Activated naive CD4-positive, alpha-beta T cell treated with anti-CD3 and anti-CD28 coated beads for 36 hours (primary cell): ENCODE measurements at places on chromosomes 2 and 18. TPM values are rescaled to one million over a fixed set of nuclear protein-coding genes. Genes with fewer than 3 reads are reported as not detected.
A peak's percentile ranks its signal among the peaks of the same experiment; 100 is the strongest.

DNA sequence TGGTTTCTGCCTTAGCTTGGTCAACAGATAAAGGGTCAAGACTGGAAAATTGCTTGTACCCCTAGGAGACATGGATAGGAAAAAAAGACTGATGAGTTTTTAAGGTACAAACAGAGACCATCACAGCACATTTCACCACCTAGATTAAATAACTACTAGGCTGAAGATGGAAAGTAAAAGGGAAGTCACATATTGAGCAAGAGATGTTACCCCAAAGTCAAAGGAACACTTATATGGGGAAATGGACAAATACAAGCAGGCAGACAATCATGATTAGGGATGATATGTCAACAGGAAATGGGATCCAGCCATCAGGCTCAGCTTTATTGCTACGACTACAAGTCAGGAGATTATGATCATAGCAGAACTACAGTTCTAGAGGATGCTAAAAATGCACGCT, 1643.1 kb upstream of the CELF4 start:
- no peak for DNase-seq

SPOPL gene
- 8.7 TPM for total RNA-seq

DNA sequence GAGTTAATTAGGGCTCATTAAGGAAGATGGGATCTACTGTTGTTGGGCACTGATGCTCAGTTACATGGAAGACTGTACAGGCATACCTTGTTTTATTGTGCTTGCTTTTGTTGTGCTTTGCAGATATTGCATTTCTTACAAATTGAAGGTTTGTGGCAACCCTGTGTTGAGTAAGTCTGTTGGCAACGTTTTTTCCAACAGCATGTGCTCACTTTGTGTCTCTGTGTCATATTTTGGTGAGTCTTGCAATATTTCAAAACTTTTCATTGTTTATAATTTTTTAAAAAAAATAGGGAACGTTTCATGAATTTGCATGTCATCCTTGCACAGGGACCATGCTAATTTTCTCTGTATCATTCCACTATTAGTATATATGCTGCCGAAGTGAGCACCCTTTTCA, 15.6 kb downstream of the PHLPP1 start:
- no peak for DNase-seq

FN1 gene
- total RNA-seq, result 0.45 TPM

CTAGE1 gene
- not detected for total RNA-seq

DNA sequence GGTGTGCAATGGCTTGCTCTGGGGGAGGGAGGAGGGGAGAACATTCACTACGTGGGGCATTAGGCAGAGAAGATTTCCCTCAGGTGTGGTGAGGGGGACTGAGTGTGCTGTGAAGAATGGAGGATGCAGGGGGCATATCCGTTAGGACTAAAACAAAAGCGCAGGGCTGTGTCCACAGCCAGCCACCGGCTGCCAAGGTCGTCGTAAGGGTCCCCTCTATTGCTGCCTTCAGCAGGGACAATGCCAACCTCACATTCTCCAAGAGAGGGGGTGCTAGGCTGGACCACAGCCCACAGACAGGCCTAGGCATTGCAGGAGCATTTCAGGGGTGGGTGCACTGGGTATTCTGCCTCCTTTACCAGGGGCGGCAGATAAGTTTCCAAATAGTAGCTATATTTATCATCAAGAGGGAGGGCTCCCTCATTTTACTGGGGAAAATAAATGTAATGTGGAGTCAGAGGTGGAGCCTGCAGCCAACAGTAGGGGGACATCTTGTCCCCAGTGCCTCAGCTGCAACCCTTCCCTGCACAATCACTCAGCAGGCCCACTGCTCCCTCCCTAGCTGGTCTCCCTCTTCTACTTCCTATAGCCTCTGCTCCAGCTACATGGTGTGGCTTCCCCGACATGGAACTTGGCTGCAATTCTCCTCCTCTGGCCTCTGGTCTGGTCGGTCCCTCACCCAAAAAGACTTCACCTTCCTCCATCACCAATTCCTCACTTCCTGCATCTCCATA, 74.9 kb upstream of the OTOF start:
- no peak for DNase-seq

DNA sequence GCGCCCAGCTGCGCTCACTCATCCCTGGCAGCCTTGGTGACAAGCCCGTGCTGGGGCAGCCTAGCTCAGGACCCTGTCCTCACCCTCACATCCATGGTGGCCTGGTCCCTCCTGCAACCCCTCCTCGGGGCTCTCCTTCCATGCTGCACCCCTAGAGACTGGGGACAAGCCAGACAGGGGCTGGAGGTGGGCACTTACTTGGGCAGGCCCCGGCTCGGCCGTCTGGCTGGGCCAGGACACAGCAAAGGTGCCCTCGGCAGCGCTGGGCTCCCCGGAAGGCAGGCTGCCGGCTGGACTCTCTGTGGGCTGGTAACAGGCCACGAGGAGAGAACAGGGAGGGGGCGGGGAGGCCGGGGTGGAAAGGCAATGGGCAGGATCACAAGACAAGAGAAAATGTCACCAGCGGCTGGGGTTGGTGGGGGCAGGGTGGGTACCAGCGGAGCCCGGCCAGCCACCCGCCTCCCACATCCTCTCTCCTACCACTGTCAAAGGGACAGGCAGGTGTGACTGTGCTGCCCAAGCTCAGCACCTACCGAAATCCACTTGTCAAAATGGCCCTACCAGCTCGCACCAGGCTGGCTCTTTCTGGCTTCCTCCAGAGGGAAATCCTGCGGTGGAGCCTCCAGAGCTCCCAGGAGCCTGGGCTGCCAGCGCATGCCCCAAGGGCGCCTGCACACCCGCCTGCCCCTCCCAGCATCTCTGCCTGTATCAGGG, 54.7 kb downstream of the BIN1 start:
- no peak for DNase-seq

NEU2 gene
- not detected for total RNA-seq

IL37 gene
- not detected for total RNA-seq

- DNase-seq, result no peak
Measured at GRCh38 chr18:24189664-24190346, 50.9 kb downstream of the CABYR start.

GPR35 gene
- 2.5 TPM for total RNA-seq

GRCh38 chr2:238401551-238401950, 25.2 kb upstream of the ASB1 start:
- DNase-seq, result no peak

- no peak for DNase-seq
Measured at GRCh38 chr2:51650769-51651168, 618.8 kb upstream of the NRXN1 start.

- DNase-seq, result no peak
Measured at GRCh38 chr2:139790807-139791752, 1010.9 kb upstream of the NXPH2 start.

DNA sequence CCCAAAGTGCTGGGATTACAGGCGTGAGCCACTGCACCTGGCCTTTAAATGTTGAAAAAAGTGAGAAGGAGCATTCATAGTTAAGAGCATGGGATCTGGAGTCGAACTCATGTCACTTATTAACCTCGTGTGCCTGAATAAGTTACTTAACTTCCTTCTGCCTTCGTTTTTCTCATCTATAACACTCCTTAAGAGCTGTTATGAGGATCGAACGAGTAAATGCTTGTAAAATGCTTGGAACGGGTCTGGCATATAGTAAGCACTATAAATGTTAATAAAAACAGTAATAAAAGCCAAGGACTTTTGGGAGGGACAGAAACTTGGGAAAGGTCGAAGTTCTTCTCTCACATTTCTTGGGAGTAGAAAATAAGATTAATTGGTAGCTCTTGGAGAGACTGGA, 40.8 kb downstream of the RAB10 start:
- DNase-seq, result no peak

DNA sequence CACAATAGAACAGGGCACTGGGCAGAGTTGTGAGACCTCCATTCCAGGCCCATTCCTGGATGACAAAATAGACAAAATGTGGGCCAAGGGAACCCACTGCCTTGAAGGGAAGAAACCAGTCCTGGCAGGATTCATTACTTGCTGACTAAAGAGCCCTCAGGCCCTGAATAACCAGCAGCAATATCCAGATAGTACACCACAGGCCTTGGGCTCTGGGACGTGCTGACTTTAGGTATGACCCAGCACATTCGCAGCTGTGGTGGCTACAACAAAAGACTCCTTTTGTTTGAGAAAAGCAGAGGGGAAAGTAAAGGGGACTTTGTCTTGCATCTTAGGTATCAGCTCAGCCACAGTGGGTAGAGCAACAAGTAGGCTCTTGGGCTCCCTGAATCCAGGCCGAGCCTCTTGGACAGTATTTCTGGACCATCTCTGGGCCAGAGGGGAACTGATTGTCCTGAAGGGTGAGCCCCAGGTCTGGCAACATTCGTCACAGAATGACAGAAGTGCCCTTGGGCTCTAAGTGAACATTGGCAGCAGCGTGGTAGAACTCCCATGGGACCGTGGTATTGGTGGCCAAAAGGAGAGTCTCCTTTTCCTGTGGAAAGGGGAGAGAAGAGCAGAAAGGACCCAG, 89.9 kb upstream of the CD226 start:
- no peak for DNase-seq

DNA sequence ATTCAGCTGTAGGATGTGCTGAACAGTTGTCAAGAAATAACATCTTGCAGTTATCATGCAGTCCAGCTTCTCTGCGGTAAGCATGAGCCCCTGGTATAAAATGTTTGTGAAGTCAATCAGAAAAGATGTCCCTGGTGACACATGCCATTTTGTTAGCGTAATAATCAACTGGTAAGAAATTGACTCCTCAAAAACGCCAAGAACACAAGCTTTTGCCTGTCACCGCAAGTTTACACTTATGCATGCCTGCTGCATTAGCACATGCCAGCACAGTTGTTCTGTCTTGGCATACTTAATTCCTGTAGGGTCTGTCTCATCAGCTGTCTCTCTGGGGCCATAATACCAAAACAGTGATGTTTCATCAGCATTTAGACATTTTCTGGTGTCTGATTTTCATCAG, 524.8 kb upstream of the DSEL start:
- DNase-seq, result no peak

GRCh38 chr18:77702686-77703085, 453.0 kb downstream of the GALR1 start:
- DNase-seq, result peak; percentile 45

- DNase-seq, result no peak
Measured at GRCh38 chr18:43876748-43877147, 599.5 kb upstream of the SYT4 start.

DNA sequence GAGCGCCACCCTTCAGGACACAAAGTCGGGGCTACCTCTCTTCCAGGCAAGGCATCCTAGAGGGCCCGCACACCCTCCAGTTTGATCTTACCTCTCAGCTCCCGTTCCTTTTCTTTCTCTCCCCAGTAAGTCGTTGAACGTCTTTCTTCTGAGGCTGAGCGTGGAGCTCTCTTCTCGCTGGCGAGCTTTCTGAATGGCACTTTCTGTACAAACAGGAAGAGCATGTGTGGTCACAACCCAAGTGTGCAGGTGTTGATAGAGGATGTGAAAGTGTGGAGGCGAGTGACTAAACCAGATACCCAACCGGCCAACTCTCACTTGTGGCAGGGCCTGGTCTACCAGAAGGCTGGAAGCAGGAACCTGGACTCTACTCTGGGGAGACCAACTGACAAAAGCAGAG, at the start of gene AFF3:
TSS of gene AFF3 (minus strand) at position 198 of the 400 bp plus-strand sequence. CDS start 38,136 bp downstream, outside the sequence.
- DNase-seq, result peak; percentile 79

HOXD12 gene
- not detected for total RNA-seq

DNA sequence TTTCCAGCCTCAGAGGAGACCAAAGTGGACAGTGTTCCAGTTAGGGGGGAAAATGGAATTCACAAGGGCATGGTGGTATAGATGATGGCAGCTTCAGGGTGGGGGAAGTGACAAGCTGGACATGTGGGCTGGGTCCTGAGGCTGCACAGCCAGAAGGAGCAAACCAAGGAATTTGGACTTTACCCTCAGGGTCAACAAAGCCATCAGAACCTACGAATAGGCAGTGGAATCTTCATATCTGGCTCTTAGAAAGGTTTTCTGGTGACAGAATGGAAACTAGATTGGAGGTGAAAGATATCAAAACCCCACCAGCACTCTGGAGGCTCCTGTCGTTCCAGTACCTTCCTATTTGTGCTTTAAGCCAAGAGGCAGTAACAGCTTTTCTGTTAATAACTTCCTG, 127.1 kb downstream of the SETBP1 start:
- DNase-seq, result no peak

DNA sequence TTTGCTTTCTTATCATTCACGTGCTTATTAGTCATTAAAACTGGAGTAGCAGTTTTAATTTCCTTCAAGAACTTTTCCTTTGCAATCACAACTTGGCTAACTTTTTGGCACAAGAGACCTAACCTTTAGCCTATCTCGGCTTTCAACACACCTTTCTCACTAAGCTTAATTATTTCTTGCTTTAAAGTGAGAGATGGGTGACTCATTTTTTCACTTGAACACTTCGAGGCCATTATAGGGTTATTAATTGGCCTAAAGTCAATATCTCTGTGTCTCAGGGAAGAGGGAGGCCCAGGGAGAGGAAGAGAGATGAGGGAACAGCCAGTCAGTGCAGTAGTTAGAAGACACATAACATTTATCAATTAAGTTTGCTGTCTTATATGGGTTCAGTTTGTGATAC, 289.8 kb downstream of the RBM43 start:
- DNase-seq, result no peak

TMEM200C gene
- total RNA-seq, result not detected

DNA sequence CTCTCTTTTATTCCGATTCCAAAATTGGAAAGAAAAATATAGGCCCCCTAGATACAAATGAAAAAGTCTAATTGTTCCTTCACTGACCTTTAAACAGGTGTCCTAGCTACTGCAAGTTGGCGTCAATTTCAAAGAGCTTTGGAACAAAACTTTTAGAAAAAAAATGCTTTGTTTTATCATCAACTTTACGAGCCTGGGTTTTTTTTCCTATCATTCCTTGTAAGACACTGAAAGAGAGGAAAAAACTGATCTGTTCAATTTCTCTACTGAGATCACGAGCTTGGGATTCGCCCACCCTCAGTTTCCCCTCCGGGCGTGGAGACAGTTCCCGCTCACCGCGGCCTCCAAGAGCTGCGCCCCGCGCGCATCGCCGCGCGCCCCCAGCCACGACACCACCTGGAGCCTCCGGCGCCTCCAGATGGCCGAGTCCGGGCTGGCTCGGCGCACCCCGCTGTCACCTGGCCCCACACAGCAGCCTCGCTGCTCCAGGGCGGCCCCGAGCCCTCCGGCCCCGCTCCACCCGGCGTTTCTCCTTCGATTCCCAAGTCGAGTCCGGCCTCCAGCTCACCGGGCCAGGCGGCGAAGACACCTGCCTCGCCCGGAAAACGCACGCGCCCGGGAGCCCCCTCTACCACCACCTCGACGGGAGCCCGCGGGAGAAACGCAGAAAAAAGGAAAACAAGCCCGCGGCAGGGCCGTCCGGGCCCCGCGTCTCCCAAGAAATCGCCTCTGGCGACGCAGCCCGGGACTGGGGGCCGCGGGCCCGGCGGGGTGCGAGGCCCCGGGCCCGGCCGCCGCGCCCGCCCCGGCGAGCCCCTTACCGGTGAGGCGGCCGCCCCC, 656 bp downstream of the TBC1D8 start:
- DNase-seq, result peak; percentile 12

GATA6 gene
- total RNA-seq, result not detected

- no peak for DNase-seq
Measured at GRCh38 chr18:26854292-26854881, 11.1 kb downstream of the AQP4 start.

- DNase-seq, result peak; percentile 76
Measured at GRCh38 chr2:219402665-219403515, 15.2 kb upstream of the DNPEP start.

ADD2 gene
- total RNA-seq, result 42.9 TPM
